ENCODE measurements at places on chromosomes 11 and 22.

DNA sequence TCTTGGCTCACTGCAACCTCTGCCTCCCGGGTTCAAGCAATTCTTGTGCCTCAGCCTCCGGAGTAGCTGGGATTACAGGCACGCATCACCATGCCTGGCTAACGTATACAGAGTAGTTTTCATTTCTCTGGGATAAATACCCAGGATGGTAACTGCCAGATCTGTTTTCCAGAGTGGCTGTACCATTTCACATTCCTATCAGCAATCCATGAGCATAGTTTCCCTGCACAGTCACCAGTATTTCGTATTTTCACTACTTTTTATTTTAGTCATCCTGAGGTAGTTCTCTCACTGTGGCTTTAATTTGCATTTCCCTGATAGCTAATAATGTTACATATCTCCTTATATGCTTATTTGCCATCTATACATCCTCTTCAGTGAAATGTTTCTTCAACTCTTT lies 11.0 kb upstream of the SCARF2 start:
- DNase-seq: no peak

DNA sequence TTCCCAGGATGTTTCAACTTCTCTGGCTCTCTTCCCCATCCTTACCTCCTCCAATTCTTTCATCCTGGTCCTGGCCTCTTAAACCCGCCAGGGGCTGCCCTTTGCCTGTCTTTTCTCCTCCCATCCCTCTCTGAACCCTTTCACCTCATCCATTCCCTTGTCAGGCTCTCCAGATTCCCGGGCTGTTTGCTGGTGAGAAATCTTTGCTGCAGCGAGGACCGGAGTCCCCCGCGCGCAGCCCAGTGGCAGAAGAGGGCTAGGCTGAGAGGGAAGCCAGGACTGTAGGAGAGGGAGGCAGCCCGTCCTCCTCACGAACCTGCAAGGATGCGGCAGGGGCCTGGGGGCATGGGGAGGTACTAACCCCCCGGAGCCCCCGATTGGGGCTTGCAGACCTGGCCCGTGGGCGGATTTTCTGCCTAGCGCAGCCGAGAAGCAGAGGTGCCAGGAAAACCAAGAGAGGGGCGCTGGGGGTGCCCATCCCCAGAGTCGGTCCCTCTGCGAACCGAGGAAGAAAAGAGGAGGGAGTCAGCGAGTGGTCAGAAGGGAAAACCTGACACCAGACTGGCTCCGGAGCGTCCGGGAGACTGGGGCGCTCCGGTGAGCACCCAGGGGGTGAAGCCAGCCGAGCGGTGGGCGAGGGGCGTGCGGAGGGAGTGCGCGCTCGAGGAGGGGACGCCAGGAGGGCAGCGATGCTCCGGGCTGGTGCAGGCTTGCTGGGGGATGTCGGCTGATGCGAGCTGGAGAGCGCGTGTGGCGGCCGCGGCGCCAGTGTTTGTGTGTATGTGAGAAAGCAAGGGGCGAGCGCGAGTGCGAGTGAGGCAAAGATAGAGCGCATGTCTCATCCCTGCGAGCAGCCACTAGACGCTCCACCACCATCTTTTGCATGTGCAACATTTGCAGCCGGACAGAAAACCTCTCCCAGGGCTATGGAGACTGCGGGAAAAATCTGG lies at the start of gene GRIA4:
TSS of gene GRIA4 (plus strand) at position 242 of the 950 bp plus-strand sequence. CDS start 925 bp downstream, outside the sequence.
- DNase-seq: peak; percentile 58

DNA sequence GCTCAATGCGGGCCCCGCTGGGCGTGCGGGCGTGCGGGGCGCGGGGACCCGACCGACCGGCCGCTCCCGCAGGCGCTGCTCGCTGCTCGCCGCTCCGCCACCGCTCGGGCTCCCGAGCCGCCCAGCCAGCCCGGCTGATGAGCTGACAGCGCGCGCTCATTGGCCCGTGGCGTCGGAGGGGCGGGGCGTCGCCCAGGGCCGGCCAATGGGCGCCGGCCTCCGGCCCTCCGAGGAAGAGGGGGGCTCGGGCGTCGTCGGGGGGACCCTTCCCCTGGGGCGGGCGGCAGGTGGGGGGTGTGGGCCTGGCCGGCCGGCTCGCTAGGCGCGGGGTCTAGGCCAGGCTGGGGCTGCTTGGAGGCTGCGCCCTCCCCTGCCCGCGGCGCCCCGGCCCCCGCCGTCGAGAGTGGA lies at the start of gene SCUBE1:
TSS of gene SCUBE1 (minus strand) at position 111 of the 408 bp plus-strand sequence. CDS start 111 bp downstream, outside the sequence.
- DNase-seq: peak; percentile 76

GRCh38 chr22:50485221-50486131 lies 1.2 kb upstream of the MIOX start:
- no peak for DNase-seq

- DNase-seq: no peak
These were observed 7.5 kb upstream of the SOX10 start for GRCh38 chr22:37991731-37992442.

DNA sequence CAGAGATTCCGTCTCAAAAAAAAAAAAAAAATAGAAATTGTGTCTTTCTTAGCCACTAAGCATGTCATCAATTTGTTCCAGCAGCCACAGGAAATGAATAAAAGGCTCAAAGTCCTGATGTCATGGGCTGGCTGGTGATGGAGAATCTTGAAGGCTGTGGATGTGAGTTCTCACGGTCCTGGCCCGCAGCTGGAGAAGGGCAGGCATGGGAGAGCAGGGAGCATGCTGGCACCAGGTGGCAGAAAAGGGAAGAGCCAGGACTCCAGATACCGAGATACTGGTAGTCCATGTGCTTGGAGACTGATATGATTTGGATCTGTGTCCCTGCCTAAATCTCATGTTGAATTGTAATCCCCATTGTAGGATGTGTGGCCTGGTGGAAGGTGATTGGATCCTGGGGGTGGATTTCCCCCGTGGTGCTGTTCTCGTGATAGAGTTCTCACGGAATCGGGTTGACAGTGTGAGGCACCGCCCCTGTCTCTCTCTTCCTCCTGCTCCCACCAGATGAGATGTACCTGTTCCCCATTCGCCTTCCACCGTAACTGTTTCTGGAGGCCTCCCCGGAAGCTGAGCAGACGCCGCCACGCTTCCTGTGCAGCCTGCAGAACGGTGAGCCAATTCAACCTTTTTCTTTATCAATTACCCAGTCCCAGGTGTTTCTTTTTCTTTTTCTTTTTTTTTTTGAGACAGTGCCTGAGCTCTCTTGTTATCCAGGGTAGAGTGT lies 18.1 kb downstream of the MRGPRD start:
- DNase-seq: peak; percentile 56

DNA sequence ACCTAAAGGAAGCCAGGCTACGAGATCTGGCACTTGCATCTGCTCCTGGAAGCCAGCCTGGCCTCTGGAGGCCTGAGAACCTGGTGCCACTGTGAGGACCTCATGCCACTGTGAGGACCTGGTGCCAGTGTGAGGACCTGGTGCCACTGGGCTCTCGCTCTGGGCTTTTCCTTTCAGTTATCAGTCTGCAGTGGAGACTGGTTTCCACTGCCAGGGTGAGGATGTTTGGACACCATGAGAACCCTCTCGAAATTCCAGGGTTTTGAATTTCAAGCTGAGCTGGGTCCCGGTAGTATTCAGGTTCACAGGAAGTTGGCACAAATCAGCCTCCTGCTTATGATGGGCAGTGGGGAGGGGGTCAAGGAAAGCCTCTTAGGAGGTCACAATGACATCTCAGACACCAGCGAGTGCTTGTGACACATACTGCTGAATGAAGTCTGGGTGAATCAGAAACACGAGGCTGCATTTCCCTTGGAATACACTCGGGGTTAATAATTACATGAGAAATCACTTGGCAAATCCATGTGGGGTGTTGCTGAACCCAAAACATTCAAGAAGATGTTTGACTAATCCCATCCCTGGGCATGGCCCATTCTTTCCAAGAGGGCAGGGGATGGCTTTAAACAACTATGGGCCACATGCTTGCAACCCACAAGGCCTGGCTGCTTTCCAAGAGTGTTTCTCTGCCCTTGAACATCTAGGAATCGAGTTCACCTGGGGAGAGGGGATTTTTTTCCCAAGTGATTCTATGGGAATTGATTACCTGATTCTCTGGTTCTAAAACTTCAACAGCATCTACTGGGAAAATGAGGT lies 60.2 kb downstream of the LINC01488 start:
- DNase-seq: no peak

All from right forelimb (tissue), 1 donor.